Stimulated activated CD4-positive, alpha-beta T cell treated with anti-CD3 and anti-CD28 coated beads, TNF-alpha, amount 100 ng/mL, for 1 hour (primary cell): ENCODE measurements at places on chromosomes 16 and 17.

GRCh38 chr16:31465788-31466370, 6.1 kb upstream of the TGFB1I1 start:
- DNase-seq = no peak

GRCh38 chr17:49339354-49339753, 22.7 kb downstream of the ZNF652 start:
- no peak for DNase-seq

GRCh38 chr17:10439816-10440215, 18.1 kb upstream of the MYH8 start:
- DNase-seq = no peak

DNA sequence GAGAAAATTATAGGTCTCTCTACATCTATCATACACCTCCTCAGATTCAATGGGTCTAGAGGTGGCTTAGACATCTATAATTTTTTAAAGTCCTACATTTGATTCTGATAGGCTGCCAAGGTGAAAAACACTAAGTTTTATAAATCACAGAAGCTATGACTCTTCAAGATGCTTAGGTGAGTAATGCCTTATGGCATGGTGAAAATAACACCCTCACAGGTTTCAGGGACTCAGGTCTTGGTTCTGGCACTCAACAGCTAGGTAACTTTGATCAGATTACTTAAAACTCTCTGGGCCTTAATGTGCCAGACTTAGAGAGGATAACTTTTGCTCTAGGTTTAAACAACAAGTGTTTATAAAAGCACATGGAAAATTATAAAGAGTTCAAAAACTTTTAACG, 2.0 kb upstream of the COX10 start:
- DNase-seq = no peak

DNA sequence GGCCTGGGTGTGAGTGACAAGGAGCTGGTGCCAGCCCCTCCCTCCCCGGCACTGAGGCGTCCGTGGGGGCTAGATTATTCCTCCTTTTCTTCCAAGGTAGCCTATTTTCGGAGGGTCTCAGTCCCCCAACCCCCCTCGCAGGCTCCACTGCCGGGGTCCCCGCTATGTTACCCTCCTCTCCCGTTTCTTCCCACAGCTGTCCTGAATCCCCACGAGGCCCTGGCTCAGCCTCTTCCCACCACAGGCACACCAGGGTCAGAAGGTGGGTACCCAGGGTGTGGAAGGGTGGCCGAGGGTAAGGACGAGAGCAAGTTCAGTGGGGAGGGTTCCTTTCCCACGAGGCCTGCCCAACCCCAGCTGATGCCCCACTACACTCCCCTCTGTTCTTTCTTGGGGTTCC, 611 bp downstream of the RAMP2 start:
- DNase-seq = no peak

GRCh38 chr17:17508019-17508535, 11.9 kb upstream of the RASD1 start:
- no peak for DNase-seq

DNA sequence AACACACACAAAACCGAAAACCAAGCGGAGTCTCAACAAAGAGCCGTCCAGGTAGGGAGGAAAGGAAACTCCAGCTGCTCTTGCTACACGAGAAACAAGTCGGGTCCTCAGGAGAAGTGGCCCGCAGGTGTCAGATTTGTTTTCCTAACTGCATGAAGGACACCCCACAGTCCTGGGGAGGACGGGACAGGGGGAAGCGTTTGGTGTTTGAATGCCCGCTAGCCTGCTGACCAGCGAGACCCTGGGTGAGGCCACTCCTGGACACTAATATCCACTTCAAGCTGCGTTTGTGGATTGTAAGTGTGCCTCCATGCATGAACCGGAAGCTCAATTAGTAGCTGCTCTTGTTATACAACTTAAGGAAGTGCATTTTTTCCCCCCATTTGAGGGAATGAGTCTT, 299.5 kb downstream of the MAF start:
- DNase-seq = no peak

DNA sequence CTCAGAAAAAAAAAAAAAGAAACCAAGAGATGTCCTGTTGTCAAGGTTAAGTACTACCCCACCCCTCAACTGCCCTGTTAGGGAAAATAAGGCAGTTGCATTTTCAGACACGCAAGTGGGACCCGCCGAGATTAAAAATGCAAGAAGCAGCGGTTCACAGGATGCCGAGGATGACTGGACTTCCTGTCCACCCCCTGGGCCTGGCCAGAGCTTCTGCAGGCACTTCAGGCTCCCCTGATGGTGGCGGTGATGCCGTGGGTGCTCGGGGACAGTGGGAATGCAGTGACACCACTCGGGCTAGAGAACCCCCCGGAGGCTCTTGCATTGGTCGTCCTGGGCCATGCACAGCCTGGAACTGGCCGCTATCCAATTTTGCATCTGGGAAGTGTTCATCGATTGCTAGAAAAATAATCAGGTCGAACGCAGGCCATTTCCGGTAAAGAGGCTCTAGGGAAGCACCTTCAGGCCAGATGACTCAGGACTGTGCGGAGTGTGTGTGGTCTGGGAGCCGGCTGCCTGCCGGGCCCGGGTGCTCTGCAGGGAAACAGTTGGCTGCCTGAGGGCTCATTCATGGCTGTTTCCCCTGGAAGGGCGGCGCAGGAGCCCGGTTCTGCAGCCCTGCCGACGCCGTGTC, 13.4 kb upstream of the CRISPLD2 start:
- no peak for DNase-seq

- DNase-seq = no peak
Observed at GRCh38 chr17:46136820-46137219, 56.4 kb downstream of the KANSL1 start.

- no peak for DNase-seq
Observed at GRCh38 chr17:81831563-81831956, 1.5 kb downstream of the MCRIP1 start.
